Glomerular endothelial cell (primary cell): ENCODE measurements at places on chromosomes 1 and 21. TPM values are rescaled to one million over a fixed set of nuclear protein-coding genes. Genes with fewer than 3 reads are reported as not detected.

GRCh38 chr1:86155807-86156565 is 586 bp downstream of the COL24A1 start:
- DNase-seq = no peak

GRCh38 chr1:32104127-32104526 is 3.7 kb upstream of the KPNA6 start:
- DNase-seq = no peak

GRCh38 chr1:212147581-212148033 is 112.1 kb downstream of the DTL start:
- no peak for DNase-seq

DNA sequence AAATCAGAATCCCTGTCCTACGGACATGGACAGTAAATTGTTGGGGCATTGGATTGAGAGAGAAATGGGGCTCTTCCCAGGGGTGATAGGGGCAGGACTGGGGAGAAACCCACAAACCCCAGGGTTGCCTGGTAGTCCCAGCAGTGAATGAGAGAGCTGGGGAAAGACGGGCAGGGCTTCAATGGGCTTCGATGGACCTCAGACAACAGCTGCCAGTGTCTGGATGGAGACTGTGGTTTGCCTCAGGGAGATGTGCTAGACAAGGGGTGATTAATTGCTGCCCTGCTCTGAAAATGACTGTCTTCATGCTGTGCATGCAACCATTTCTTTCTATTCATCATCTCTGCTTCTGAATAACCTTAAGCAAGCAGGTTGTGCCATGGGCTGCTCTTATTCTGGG is 7.4 kb downstream of the GPR25 start:
- DNase-seq = no peak

DNA sequence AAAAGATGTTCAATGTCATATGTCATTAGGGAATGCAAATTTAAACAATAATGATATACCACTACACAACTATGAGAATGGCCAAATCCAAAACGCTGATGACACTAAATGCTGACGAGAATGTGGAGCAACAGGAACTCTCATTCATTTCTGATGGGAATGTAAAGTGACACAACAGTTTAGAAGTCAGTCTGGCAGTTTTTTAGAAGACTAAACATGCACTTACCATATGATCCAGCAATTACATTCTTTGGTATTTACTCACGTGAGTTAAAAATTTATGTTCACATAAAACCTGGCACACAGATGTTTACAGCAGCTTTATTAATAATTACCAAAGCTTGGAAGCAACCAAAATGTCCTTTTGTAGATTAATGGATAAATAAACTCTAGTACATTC is 110.4 kb upstream of the C1orf21 start:
- no peak for DNase-seq

DNA sequence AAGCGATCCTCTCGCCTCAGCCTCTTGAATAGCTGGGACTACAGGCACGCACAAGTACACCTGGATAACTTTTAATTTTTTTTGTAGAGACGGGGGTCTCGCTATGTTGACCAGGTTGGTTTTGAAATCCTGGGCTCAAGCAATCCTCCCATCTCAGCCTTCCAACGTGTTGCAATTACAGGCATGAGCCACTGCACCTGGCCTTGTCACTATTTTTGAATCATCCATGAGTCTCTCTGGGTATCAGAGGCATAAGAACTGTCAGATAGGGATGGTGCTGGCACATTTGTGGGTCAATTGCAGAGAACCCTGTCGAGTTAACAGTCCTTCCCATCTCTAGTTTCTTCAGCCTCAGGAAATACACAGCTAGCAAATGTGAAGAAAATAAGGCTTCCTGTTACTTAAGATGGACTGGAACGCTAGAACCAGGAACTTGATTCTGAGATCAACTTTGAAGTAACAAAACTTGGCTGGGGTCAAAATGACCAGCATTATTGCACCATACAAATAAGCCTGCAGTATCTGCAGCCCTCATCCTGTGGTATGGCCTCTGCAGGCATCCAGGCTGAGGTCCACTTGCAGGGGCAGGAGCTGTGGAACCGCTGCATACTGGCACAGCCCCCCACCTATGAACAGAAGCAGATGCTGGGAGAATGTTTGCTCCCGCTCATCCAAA is 124.3 kb upstream of the GADD45A start:
- no peak for DNase-seq

DNA sequence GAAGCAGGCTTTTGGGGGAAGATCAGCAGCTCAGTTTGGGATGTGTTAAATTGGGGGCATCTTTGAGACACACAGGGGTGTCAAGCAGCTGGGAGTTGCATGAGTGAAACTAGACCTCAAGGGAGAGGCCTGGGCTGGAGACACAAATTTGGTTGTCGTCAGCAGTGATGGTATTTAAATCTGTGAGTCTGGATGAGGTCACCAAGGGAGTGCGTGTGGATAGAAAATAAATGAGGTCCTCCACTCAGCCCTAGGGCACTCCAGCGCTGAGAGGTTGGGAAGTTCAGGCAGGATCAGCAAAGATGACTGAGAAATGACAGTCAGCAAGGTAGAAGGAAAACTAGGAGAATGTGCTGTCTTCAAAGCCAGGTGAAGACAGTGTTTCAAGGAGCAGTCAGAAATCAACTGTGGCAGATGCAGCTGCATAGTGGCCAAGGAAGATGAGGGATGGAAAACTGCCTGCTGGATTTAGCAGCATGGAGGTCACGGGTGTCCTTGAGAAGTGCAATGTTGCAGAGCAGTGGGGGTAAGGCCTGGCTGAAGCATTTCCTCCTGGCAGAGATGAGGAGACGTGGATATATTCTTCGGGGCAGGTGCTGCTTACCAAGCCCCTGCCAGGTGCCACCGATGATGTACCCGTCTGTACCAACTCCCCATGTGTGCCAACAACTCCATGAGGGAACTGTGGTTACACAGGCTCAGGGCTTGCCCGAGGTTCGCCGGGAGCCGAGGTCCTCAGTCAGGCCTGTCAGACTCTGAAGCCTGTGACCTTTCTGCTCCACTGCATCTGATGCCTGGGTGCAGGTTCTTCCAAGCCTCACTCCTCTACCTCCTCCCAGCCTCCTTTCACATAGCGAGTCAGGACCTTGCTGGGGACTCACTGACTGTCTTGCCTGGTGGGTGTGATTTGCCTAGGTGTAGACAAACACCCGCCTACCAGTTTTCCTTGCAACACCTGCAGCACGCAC is 11.3 kb downstream of the MAP7D1 start:
- no peak for DNase-seq

- DNase-seq = no peak
These were observed 901.2 kb downstream of the TTLL7 start for GRCh38 chr1:83097715-83098114.

GRCh38 chr1:162067466-162067865 is 2.0 kb upstream of the NOS1AP start:
- DNase-seq = no peak

DNA sequence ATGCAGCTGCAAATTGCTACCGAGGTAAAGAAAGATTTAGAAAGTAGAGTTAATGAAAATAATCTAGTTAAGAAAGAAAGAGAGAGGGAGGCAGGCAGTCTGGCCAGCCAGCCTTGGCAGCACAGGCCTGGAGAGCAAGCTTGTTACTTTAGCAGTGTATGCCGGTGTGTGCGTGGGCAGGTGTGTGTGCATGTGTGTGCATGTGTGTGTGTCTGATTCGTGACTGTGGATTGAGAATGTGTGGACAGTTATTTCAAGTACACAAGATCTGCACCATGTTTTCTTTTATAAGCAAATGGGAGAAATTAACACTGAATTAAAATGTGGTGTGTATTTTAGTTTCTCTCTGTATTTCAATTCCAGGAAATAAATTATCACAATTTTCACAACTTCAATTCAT is 211.6 kb downstream of the DSCAM start:
- DNase-seq = no peak

- DNase-seq = no peak
These were observed 569 bp downstream of the KHDC4 start for GRCh38 chr1:155933591-155934096.

- peak; percentile 10 for DNase-seq
These were observed 89.5 kb upstream of the GNG4 start for GRCh38 chr1:235739124-235739523.

- DNase-seq = no peak
These were observed 111.2 kb downstream of the IFI44 start for GRCh38 chr1:78760858-78761257.

GRCh38 chr1:26579681-26580111 is 50.1 kb downstream of the RPS6KA1 start:
- no peak for DNase-seq

- no peak for DNase-seq
These were observed 266.2 kb downstream of the FAF1 start for GRCh38 chr1:50693829-50694228.

DNA sequence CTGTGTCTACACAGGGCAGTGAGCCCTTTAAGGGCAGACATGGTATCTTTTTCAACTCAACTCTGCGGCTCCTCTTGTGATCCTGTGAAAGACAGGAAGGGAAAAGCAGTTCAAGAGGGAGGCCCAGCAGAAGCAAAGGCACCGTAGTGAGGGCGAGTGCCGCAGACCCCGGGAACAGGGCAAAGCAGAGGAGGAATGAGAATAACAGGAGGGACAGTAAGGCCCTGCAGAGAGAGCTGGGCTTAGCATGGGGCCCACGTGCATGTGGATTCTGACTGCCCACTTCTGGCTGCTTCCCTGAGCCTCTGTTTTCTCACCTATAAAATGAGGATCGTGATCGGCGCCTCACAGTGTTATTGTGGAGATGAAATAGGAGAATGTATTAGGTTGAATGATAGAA is 409.3 kb downstream of the PTPRU start:
- no peak for DNase-seq

GRCh38 chr1:10257851-10258250 is 47.5 kb downstream of the KIF1B start:
- no peak for DNase-seq

GRCh38 chr1:153357076-153357852 is 390 bp upstream of the S100A9 start:
- no peak for DNase-seq

The SLC45A1 gene
- total RNA-seq = 2.2 and 2.7 TPM in 2 replicates

The BCAR3 gene
- 46.9 and 52.2 TPM in 2 replicates for total RNA-seq

The OR10Z1 gene
- total RNA-seq = not detected in 2 replicates

The OR2L3 gene
- not detected in 2 replicates for total RNA-seq

The SHISAL2A gene
- not detected in 2 replicates for total RNA-seq

The TRAPPC3 gene
- total RNA-seq = 94.9 and 117 TPM in 2 replicates

The OR2T29 gene
- total RNA-seq = not detected in 2 replicates

The GUCA2A gene
- total RNA-seq = not detected in 2 replicates

The HRNR gene
- total RNA-seq = not detected in 2 replicates

The SPATA45 gene
- not detected in 2 replicates for total RNA-seq

The TMEM269 gene
- total RNA-seq = not detected in 2 replicates

The LYPD8 gene
- not detected in 2 replicates for total RNA-seq

The AMIGO1 gene
- total RNA-seq = 0.64 and 0.68 TPM in 2 replicates

The PTPN22 gene
- 1.1 and 2.3 TPM in 2 replicates for total RNA-seq
